ENCODE measurements at places on chromosomes 3 and 15. TPM values are rescaled to one million over a fixed set of nuclear protein-coding genes. Genes with fewer than 3 reads are reported as not detected.

GRCh38 chr3:177824841-177825240 lies 627.6 kb upstream of the TBL1XR1 start:
- no peak for DNase-seq

GRCh38 chr15:99333413-99333812 lies 82.1 kb downstream of the LRRC28 start:
- DNase-seq: no peak

DNA sequence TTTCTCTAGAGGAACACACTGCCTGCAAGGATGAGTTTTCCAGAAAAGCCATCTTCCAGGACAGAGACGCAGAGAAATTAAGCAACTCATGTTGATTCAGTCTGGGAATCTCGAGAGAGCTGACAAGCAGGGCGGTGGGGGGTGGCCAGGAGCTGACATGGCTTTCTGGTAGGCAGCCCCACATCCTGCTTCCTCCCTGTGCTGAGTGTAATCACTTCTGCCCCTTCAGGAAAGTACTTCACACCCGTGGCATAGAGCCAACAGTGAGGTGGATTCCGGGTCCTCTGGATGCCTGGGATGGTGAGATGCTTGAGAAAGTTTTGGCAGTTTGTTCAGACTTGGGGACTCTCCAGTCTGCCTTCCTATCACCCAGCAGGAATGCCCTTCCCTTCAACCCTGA lies 221.1 kb downstream of the SLCO3A1 start:
- no peak for DNase-seq

- DNase-seq: no peak
These were observed 458.8 kb upstream of the SEMA6D start for GRCh38 chr15:47258521-47258920.

DNA sequence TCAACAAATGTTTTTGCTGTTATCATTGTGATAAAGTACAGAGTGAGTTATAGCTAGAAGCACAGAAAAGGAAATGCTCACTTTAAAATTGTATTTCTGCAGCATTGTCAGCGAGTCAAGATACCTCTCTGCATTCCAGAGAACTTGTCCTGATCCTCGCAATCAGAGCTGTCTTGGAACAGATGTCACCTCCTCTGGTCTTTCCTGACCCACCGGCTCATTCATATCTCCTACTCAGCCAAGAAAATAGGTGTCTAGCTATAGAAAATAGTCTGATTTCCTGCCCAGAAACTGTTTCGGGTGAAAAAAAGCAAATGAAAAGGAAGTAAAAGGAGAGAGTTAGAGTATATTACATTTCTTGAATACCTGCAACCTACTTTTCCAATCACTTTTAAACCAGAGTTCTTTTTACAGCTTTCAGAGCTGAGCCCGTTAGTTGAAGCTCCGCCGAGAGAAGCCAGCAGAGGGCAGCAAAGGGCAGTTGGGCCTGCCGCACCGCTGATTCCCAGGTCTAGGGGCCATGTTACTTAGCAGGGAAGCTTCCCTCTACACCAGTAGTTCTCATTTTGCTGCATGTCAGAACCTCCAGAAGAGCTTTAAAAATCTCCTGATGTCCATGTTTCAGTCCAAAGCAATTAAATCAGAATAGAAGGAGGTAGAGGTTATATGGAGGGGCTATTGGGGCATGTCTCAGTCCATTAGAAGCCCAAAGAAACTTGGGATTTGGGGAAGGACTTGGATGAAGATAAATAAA lies 185.7 kb upstream of the THRB start:
- DNase-seq: peak; percentile 53

DNA sequence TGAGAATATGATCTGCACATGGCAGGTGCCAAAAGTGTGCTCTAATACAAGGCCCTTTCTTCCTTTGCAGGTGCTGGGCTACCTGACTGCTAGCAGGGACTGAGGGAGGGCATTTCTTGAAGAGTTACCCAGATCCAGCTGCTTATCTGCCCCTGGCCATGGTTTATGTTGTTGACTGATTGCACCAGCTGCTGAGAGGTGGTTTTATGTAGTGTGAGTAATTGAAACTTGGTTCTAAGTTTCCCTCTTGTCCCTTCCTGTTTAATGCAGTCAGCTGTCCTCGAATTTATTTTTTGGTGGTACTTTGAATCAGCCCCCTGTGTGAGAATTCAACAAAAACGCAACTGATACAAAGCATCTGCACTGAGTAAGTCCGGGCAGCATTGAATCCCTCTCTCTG lies 288.3 kb upstream of the C2CD4B start:
- no peak for DNase-seq

DNA sequence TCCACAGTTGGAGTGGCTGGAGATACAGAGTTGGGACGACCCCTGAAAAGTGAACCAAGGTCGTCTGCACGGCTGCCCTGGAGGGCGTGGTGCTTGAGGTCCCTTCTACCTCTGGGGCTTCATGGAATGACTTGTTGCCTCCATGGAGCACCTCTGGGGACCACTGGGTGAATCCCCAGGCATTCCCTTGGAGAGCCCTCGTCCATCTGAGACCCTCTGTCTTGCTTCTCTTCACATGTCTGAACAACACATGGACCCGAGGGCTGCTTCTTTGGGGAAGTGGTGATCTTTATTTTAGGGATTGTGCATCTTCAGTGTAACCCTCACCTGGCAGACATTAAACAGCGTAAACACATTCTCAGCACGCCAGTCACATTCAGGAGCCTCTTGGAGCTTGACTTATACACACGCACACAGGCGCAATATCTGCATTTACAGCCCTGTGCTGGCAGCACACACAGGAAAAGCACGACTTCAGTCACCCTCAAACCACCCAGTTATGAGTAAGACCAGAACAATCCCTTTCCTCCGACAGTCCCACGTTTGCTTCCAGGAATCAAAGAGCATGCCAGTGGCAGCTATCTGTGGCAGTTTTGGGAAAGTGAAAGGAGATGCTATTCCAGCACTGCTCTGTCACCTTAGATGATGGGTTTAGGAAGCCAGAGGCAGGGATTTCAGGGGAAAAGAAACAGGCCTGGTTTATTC lies 12.6 kb downstream of the FAM107A start:
- DNase-seq: no peak

DNA sequence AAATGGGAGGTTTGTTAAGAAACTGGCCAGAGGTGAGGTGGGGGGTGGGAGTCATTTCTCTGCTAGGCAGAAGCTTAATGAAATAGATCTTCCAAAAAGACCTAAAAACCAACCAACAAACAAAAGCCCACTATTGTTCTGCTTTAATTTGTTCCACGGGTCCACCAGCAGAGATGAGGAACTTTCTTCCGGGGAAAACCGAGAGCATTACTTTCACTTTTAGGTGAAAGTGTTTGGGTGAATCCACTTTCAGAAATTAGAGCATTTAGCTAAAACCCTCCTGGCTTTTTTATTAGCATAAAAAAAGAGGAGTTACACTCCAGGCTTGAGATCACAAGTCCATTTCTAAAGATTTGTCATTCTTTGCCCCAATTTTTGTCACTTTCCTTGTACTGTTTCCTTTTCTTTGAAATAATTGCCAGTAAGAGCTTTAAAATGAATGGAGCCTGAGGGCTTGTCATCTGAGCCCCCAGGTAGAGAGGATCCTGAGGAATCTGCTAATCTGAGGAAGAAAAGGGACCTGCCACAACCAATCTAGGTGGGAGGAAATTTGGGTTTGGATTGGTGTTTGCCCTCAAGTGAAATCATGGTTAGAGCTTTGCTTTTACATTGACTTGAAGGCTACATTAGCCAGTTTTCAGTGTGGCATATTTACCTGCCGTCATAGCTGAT lies 667.6 kb downstream of the NAALADL2 start:
- no peak for DNase-seq

GRCh38 chr15:49238342-49238741 lies 68.3 kb downstream of the GALK2 start:
- DNase-seq: no peak

DNA sequence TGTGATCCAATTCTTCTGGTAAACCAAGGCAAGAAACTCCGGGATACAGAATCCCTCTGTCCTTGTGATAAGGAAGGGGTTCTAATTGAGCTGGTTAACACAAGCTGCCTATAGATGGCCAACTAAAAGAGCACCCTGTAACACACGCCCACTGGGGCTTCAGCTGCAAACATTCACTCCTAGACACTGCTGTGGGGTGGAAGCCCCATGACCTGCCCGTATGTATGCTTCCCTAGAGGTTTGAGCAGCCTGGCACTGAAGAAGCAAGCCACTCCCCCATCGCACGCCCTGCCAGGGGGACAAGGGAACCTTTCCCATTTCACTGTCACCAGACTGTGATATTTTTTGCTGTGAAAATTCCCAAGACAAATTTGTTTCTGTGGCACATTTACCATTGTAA lies 516.9 kb upstream of the GOLIM4 start:
- no peak for DNase-seq

- DNase-seq: no peak
These were observed 836.2 kb downstream of the AGBL1 start for GRCh38 chr15:86915811-86916331.

GRCh38 chr3:193734737-193735366 lies 141.8 kb downstream of the OPA1 start:
- DNase-seq: no peak

GRCh38 chr15:60546744-60547143 lies 67.8 kb upstream of the ICE2 start:
- no peak for DNase-seq

DNA sequence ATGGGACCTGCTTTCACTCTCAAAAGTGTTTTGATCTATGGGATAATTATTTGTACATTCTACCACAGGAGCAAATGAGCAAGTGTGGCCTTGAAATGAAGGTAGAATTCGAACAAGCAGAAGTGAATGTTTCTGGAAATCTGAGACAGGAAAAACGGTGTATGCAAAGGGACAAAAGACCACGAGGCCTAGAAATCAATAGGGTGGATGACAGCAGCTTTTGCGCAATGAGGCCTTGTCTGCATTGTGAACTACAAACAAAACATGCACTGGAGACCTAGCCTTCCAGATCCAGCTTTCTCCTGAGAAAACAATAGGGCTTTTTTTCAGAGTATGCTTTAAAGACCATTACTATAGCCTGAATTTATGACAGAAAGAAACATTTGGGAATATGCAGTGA lies 1137.0 kb downstream of the ROBO2 start:
- no peak for DNase-seq

GRCh38 chr15:96356494-96357455 lies 26.3 kb downstream of the NR2F2 start:
- peak; percentile 66 for DNase-seq

- no peak for DNase-seq
These were observed 61.7 kb downstream of the FSIP1 start for GRCh38 chr15:39720621-39721611.

DNA sequence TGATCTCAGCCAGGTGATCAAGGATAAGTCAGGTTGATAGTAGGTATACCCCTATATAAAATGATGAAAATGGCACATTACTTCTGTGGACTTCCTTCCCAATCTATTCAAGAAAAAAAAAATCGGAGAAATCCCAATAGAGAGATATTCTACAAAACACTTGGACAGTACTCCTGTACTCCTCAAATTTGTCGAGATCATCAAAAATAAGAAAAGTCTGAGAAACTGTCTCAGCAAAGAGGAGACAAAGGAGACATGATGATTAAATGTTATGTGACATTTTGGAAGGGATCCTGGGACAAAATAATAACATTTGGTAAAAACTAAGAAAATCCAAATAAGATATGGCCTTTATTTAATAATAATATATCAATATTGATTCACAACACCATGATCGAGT lies 94.6 kb downstream of the DCLK3 start:
- no peak for DNase-seq

- DNase-seq: no peak
These were observed 54.6 kb downstream of the EMC4 start for GRCh38 chr15:34279368-34279767.

- DNase-seq: no peak
These were observed 170.2 kb upstream of the TPRG1 start for GRCh38 chr3:189001559-189001958.

DNA sequence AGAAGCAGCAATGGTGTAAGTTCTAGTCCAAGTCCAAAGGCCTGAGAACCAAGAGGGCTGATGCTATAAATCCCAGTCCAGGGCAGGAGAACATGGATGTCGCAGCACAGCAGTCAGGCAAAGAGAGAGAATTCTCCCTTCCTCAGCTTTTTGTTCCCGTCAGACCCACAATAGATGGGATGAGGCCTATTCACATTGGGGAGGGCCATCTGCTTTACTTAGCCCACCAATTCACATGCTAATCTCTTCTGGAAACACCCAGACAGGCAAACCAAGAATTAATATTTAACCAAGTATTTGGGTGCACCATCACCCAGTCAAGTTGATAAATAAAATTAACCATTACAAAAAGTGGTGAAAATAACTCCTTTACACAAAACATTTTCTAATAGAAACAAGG lies 511.7 kb upstream of the UBE2E2 start:
- DNase-seq: no peak

DNA sequence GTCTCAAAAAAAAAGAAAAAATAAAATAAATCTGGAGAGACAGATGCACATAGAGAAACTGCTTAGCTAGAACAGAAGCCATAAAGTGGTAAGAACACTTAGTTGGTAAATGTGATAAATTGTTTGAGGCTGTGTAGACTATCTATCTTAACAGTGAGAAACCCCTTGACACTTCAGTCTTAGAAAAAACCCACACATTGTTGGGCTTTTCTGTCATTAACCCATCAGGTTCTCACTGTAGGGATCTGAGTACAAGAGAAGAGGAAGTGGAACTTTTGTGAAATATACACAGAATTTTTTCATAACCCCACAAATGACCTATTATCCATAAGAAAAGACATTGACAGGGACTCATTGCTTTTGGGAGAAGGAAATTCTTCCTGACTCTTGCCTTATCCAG lies 24.4 kb downstream of the TP63 start:
- DNase-seq: no peak

Gene HES1
- not detected for polyA plus RNA-seq

Gene DPPA2
- not detected for polyA plus RNA-seq

Gene GALNT15
- not detected for polyA plus RNA-seq

Gene ANKDD1A
- 1.5 TPM for polyA plus RNA-seq

Gene FSTL1
- not detected for polyA plus RNA-seq

Gene LRRC3B
- polyA plus RNA-seq: not detected

Gene PLSCR5
- not detected for polyA plus RNA-seq

Gene NDN
- polyA plus RNA-seq: 2.2 TPM

Gene UROC1
- not detected for polyA plus RNA-seq

Gene DNASE1L3
- 0.40 TPM for polyA plus RNA-seq

Gene IGF1R
- 1.4 TPM for polyA plus RNA-seq

Gene LYZL4
- polyA plus RNA-seq: not detected

Gene CLDN18
- polyA plus RNA-seq: not detected

Gene PCLAF
- polyA plus RNA-seq: 7.6 TPM

Gene TM4SF1
- polyA plus RNA-seq: not detected

All from immature natural killer cell (primary cell).